ENCODE measurements at places on chromosomes 13 and 19. TPM values are rescaled to one million over a fixed set of nuclear protein-coding genes. Genes with fewer than 3 reads are reported as not detected.

The GRIN2D gene
- 0.61 TPM for total RNA-seq

The ZIC2 gene
- not detected for total RNA-seq

The NDUFB7 gene
- 113 TPM for total RNA-seq

The TIMM29 gene
- 17.7 TPM for total RNA-seq

The SIGLEC5 gene
- total RNA-seq: 0.90 TPM

The FLT3LG gene
- 12.1 TPM for total RNA-seq

DNA sequence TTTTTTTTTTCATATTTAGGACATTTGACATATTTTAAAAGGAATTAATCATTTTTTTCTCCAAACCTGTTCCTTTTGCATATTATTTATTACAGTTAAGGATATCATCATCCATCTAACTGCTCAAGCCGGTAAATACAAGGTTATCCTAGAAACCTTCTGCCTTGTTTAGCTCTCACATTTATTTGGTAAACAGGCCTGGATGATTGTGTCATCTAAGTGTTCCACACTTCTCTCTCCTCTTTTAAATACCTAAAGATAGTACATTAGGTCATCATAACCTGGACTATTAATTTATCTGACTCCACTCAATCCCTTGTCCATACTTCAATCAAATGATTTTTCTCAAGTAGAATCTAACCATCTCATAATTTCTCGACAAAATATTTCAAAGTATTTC is 511.7 kb upstream of the KLHL1 start:
- no peaks in the 10 kb centered on the region for H3K36me3 ChIP-seq
- DNase-seq: no peak
- no peak overlapping the region for H3K27ac ChIP-seq

GRCh38 chr13:96860882-96861281 is 133.4 kb downstream of the OXGR1 start:
- no peaks in the 10 kb centered on the region for H3K36me3 ChIP-seq
- no peak for DNase-seq
- no peak overlapping the region for H3K4me3 ChIP-seq
- H3K27me3 ChIP-seq: no peaks in the 10 kb centered on the region
- no peaks in the 10 kb centered on the region for H3K4me1 ChIP-seq

DNA sequence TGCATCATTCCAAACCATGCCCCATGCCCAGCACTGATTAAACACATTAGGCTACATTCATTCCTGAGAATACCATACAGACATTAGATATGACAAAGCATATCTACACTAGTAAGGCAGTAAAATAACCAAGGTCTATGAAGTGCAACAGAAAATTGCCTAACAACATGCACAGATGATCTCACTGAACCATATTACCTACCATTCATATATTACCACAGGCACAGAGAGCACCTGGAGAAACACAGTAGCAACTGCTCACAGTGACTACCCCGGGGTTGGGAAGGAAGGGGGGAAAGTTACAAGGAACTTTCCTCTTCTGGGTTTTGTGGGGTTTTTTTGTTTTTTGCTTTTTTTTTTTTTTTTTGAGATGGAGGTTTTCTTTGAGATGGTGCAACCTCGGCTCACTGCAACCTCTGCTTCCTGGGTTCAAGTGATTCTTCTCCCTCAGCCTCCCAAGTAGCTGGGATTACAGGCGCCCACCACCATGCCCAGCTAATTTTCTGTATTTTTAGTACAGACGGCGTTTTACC is 669.6 kb downstream of the UQCRFS1 start:
- no peak for DNase-seq
- H3K4me1 ChIP-seq: no peaks in the 10 kb centered on the region
- no peaks in the 10 kb centered on the region for H3K36me3 ChIP-seq
- no peak overlapping the region for H3K27ac ChIP-seq
- no peaks in the 10 kb centered on the region for H3K27me3 ChIP-seq
- H3K4me3 ChIP-seq: no peak overlapping the region

GRCh38 chr13:66937423-66937822 is 292.7 kb downstream of the PCDH9 start:
- H3K4me3 ChIP-seq: no peak overlapping the region
- no peaks in the 10 kb centered on the region for H3K27me3 ChIP-seq
- no peaks in the 10 kb centered on the region for H3K4me1 ChIP-seq
- no peaks in the 10 kb centered on the region for H3K36me3 ChIP-seq
- no peak for DNase-seq
- no peak overlapping the region for H3K27ac ChIP-seq

DNA sequence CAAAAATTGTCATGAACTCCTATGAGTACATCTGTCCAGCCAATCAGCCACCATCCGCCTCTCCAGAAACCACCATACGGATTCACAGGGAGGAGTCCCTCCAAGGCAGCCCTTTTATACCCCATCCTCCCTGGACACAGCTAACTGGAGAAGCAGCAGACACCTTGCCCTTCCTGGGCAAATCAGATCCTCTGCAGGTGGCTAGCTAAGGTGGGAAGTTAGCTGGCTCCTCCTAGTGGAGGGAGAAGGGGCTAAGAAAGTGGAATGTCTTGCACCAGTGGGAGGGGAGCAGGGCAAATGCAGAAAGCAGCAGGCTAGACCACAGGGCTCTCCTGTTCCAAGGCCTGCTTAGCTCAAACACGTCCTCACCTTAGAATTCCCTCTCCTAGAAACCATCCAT is 46.2 kb upstream of the UQCRFS1 start:
- H3K27ac ChIP-seq: no peak overlapping the region
- H3K36me3 ChIP-seq: no peaks in the 10 kb centered on the region
- no peak for DNase-seq
- no peak overlapping the region for H3K4me3 ChIP-seq
- no peaks in the 10 kb centered on the region for H3K4me1 ChIP-seq

GRCh38 chr19:11347546-11348039 is 1.3 kb downstream of the CCDC159 start:
- no peak for DNase-seq
- H3K27ac ChIP-seq: no peak overlapping the region
- peaks cover 18% of the 10 kb centered on the region for H3K4me1 ChIP-seq
- H3K4me3 ChIP-seq: no peak overlapping the region
- no peaks in the 10 kb centered on the region for H3K27me3 ChIP-seq

DNA sequence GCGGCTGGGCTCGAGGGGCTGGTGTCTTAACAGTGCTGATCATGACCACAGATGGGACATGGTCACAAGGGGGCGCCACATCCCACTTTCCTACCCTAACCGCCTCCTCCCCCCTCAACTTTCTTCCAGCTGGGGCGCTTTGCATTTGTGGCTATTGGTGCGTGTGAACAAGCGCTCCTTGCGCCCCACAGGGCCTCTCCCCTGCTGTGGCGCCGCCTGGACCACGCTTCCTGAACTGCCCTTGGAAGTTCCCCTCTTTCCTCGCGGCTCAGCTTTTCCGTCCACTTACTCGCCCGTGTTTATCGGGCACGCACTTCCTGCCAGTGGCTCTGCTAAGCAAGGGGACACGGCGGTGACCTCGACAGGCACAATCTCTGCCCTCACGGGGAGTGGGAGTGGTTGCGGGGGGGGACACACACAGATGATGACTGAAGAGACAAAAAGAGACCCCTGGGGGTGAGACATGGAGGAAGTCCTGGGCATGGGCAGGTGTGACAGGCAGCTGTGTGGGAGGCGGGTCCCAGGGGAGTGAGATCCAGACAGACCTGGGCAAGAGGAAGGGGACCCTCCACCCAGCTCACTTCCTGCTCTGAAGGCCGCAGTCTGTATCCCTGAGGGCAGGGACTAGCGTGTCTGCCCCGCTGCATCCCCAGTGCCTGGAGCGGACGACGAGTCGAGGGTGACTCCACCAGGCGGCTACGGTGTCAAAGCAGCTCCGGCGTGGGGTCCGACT is 40.3 kb downstream of the ZNF787 start:
- peaks cover 7% of the 10 kb centered on the region for H3K4me1 ChIP-seq
- H3K27ac ChIP-seq: peak overlapping the region; percentile 51
- no peaks in the 10 kb centered on the region for H3K36me3 ChIP-seq
- H3K27me3 ChIP-seq: no peaks in the 10 kb centered on the region
- peak overlapping the region; percentile 50 for H3K4me3 ChIP-seq

DNA sequence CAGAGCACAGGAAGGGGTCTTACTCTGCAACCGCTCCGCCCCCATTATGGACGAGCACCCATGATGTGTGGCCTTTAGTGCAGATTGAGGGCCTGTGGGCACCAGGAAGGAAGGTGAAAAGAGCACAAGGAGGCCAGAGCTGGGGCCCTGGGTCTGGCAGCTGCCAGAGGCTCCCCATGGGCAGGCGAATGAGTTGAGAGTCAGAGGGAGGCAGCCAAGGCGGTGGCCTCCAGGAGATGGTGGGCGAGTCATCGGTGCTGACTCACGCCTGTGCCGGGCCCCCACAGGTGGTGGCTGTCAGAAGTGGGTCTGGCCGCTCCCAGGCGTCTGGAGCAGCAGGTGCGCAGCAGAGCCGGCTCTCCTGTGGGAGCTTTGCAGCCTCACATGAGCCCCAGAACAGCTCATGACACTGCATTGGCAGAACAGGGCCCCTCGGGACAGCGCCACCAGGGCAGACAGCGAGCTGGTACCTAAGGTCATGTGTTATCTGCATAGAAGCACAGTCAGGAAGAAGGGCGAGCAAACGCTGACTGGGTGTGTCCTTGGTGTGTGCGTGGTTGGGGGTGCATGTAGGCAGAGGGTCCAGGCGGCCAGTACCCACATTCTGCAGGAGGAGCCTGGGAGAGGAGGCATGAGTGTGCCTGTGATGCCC is 68.8 kb downstream of the CHST8 start:
- peak; percentile 54 for DNase-seq
- H3K4me3 ChIP-seq: no peak overlapping the region
- no peaks in the 10 kb centered on the region for H3K4me1 ChIP-seq
- H3K27ac ChIP-seq: no peak overlapping the region
- H3K36me3 ChIP-seq: no peaks in the 10 kb centered on the region

- no peaks in the 10 kb centered on the region for H3K36me3 ChIP-seq
- H3K27me3 ChIP-seq: peaks cover 28% of the 10 kb centered on the region
- H3K4me1 ChIP-seq: no peaks in the 10 kb centered on the region
- DNase-seq: no peak
- no peak overlapping the region for H3K27ac ChIP-seq
- H3K4me3 ChIP-seq: no peak overlapping the region
These were observed 4.2 kb downstream of the KLK3 start for GRCh38 chr19:50858886-50859285.

DNA sequence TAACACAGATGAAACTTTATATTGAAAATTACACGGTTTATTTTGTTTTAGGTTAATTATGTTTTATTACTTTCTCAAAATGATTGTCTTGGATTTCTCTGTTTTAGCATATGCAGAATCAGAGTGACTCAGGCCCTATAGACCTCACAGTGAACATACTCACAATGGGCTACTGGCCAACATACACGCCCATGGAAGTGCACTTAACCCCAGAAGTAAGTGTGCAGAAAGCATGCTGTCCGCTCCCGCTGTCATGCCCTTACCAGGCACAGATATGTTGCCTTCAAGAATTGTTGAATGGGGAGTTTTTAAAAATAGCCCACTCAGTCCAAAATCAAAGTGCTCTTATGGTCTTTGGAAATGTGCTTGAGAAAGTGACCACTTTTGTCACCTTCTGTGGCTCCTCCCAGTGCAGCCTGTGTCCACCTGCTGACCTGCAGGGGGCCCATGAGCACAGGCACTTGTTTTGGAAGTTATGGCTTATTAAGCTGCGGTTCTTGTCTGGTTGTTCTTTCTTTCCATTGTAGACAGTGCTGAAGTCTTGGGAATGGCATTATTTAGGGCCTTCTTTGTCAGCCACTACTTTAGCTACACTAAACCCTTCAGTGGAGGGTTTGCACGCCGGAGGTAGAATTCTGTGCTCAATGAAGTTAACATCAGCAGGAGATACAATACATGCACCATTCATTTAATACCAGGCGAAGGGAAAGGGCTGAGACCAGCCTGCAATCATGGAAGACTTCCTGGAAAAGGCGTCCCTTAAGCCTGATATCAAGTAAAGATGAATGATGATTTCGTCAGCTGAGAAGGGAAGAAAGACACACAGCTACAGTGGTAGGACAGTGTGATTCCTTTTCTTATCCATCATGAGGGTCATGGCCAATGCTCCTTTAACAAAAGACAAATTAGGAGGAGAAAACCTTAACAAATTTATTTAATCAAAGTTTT is 36.7 kb downstream of the CUL4A start:
- no peak for DNase-seq
- no peaks in the 10 kb centered on the region for H3K27me3 ChIP-seq
- no peak overlapping the region for H3K4me3 ChIP-seq
- peaks cover 94% of the 10 kb centered on the region for H3K36me3 ChIP-seq

DNA sequence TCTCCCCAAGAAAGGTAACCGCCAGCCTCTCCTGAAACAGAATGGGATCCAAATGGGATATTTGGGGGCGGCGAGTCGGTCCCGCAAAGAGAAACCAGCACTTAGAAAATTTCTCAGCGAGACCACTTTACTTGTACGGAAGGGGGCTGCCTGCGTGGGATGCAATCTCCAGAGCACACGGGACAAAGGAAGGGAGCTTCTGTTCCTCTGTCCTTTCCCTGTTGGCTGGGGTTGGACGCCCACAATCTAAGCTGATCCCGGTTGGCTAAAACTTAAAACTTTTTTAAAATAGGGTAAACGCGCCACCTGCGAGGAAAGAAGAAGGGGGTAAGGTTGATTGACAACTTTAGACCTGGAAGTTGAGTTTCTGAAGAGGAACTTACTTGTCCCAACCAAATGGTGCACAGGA is 826 bp upstream of the BSG start:
- H3K4me1 ChIP-seq: peaks cover 42% of the 10 kb centered on the region
- no peak for DNase-seq
- no peaks in the 10 kb centered on the region for H3K36me3 ChIP-seq
- H3K27me3 ChIP-seq: no peaks in the 10 kb centered on the region

DNA sequence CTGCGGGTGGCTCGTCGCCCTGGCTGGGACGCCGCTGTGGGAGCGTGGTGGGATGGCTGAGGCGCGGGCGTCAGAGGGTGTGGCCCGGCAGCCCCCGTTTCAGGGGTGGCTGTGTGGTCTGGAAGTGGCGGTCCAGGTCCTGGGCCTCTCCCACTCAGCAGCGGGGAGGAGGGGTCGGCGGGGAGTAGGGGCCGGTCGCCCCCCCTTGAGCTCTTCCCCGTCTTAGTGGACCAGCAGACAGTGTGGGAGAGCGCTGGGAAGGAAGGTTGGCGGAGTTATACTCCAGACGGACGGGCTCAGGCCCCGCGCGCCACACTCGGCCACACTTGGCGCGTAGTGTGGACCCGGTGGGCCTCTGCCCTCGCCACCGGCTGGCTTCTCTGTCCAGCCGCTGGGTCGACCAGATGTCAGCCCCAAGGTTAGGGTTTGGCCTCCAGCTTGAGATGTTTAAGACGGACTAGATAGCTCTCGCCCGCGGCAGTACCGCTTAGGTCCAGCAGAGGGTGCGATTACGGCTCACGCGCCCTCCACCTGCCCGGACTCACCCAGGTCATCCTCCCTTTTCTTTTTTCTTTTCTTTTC is 21.7 kb upstream of the ZNF429 start:
- H3K27me3 ChIP-seq: no peaks in the 10 kb centered on the region
- no peaks in the 10 kb centered on the region for H3K36me3 ChIP-seq
- peak; percentile 79 for DNase-seq

GRCh38 chr13:96958286-96958891 is 35.9 kb downstream of the OXGR1 start:
- no peaks in the 10 kb centered on the region for H3K4me1 ChIP-seq
- no peaks in the 10 kb centered on the region for H3K27me3 ChIP-seq
- no peak overlapping the region for H3K4me3 ChIP-seq
- no peak for DNase-seq

GRCh38 chr19:17475541-17476115 is 5.3 kb downstream of the SLC27A1 start:
- peak overlapping the region; percentile 73 for H3K27ac ChIP-seq
- H3K27me3 ChIP-seq: no peaks in the 10 kb centered on the region
- H3K4me1 ChIP-seq: peaks cover 21% of the 10 kb centered on the region
- DNase-seq: no peak
- no peaks in the 10 kb centered on the region for H3K36me3 ChIP-seq
